Glutamatergic neuron (in vitro differentiated cells): ENCODE measurements at places on chromosomes 3 and 15. TPM values are rescaled to one million over a fixed set of nuclear protein-coding genes. Genes with fewer than 3 reads are reported as not detected.

Gene RTP1
- not detected for total RNA-seq

Gene OSBPL10
- total RNA-seq: 3.8 TPM

Gene TEX55
- not detected for total RNA-seq

Gene CFAP100
- not detected for total RNA-seq
